ENCODE measurements at places on chromosomes 4 and X. TPM values are rescaled to one million over a fixed set of nuclear protein-coding genes. Genes with fewer than 3 reads are reported as not detected.

The PAPSS1 gene
- 103 TPM for polyA plus RNA-seq

DNA sequence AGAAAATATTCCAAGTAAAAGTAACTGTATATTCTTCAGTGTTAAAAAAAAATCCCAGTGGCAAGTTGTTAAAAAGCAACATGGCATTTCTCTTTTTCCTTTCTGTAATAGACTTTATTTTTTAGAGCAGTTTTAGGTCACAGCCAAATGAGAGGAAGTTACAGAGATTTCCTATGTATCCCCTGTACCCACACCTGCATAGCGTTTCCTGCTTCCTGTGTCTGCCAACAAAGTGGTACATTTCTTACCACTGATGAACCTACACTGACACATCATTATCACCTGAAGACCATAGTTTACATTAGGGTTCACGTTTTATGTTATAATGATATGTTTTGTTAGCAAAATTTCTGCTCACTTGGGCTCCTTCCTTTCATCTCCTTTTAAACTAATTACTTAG, 124.7 kb downstream of the GPAT3 start:
- no peak for DNase-seq

GRCh38 chr4:145626623-145626982, 7.4 kb downstream of the MMAA start:
- DNase-seq = no peak

GRCh38 chrX:154489182-154489581, 1.2 kb downstream of the SLC10A3 start:
- DNase-seq = no peak

The TRAPPC11 gene
- polyA plus RNA-seq = 39.4 TPM

DNA sequence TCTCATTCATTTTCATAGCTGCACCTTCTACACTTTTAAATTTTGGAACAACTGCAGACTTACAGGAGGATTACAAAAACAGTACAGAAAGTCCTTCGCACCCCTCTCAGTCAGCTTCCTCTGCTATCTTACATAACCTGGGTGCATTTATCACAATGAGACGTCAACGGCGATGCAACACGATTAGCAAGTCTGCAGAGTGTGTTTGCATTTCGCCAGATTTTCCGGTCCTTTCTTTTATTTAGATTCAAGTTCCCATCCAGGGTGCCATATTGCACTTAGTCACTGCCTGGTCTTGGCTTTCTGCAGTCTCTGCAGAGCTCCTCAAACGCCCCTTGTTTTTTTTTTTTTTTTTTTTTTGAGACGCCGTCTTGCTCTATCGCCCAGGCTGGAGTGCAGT, 85.9 kb downstream of the ASMT start:
- no peak for DNase-seq

DNA sequence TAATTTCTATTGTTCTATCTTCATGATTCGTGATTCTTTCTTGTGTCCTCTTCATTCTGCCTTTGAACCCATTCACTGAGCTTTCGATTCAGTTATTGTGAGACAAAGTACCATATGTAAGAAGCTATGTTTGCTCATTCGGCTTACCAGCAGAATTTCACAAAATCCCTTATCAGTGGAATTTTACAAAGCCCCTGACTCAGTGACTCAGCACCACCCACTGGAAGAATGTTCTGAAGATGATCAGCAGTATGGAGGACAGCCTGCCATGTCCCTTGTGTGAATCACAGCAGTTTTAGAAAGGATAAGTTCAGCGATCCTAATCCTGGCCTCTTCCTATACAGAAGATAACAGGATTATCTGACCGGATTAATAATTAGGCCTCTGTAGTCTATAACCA, 5.8 kb upstream of the UXT start:
- DNase-seq = no peak

- no peak for DNase-seq
Measured at GRCh38 chr4:103493450-103494159, 226.2 kb downstream of the TACR3 start.

The GAGE12J gene
- polyA plus RNA-seq = not detected

DNA sequence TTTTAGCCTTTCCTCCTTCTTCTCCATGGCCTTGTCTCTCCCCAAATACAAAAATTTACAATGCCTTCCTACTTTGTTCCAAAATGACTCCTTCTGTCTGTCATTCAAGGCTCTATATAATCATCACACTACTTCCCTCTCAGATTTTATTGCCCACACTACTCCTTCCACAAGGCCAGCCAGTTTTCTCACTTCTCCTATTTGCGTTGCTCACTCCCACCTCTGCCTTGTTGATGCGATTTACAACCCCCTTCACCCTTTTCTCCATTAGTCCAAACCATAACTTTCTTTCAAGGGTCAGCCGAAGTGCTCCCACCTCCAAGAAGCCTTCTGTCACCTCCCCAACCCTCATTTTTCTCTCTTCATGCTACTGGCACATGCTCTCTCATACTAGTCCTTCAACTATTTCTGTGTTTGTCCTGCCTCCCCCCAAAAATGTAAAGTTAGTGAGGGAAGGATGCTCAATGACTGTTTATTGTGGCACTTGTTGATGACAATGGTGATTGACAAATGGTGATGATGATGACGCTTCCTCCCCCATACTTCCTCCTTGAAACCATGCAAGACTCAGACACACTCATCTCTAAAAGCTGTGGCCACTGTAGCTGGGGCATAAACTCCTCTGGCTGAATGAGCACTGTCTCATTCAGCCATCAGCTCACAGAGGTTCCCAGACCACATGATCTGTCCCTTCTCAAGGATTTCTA, 2.7 kb upstream of the XKRX start:
- DNase-seq = no peak

Data from left renal pelvis (tissue), 4 donors.